ENCODE measurements at places on chromosomes 4 and X.

- DNase-seq = no peak
Measured at GRCh38 chrX:22246620-22247019, 26.1 kb upstream of the CBLL2 start.

- no peak for DNase-seq
Measured at GRCh38 chr4:141730805-141731204, 94.4 kb downstream of the IL15 start.

- no peak for DNase-seq
Measured at GRCh38 chr4:145815027-145815612, 123.5 kb downstream of the ZNF827 start.

GRCh38 chr4:147479376-147479775, 1.5 kb upstream of the EDNRA start:
- no peak for DNase-seq

DNA sequence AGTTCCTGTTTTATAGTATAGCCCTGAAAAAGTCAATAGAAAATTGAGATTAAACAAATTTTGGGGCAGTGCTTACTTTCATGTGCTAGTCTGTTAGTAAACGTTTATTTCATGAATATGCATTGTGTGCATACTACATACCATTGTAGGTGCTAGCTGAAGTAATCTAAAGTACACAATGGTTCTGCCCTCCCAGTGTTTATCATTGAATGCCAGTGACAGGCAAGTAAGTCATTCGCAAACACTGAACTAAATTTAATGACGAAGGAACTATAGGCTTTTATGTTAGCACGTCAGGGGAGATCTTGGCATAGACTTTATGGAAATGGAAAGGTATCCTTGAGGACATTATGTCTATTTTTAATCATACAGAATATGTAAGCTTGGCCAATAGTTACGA, 426.9 kb upstream of the EPHA5 start:
- DNase-seq = no peak

- DNase-seq = no peak
Measured at GRCh38 chr4:15234856-15235126, 193.0 kb upstream of the C1QTNF7 start.

GRCh38 chr4:57190601-57191481, 80.7 kb upstream of the IGFBP7 start:
- DNase-seq = no peak
